Stimulated activated naive CD8-positive, alpha-beta T cell treated with anti-CD3 and anti-CD28 coated beads, Interleukin-15, amount 100 ng/mL, for 72 hours (primary cell): ENCODE measurements at places on chromosomes 7 and 10.

DNA sequence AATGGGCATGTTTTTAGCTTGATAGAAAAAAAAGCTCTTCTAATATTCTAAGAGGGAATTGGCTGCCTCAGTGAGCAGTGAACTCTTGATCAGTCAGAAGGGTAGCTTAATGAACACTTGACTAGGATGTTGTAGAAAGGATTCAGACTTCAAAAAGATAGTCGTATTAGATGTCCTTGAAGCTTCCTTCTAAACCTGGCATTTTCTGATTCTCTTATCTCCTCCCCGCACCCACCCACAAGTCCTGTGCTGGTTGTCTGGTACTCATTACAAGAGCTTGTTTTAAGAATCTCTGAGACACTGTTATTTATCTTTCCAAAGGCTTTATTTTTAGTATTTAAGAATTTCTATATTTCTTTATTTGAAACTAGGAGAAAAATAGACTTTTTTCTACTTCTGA, 7.4 kb upstream of the SMIM30 start:
- DNase-seq: no peak

DNA sequence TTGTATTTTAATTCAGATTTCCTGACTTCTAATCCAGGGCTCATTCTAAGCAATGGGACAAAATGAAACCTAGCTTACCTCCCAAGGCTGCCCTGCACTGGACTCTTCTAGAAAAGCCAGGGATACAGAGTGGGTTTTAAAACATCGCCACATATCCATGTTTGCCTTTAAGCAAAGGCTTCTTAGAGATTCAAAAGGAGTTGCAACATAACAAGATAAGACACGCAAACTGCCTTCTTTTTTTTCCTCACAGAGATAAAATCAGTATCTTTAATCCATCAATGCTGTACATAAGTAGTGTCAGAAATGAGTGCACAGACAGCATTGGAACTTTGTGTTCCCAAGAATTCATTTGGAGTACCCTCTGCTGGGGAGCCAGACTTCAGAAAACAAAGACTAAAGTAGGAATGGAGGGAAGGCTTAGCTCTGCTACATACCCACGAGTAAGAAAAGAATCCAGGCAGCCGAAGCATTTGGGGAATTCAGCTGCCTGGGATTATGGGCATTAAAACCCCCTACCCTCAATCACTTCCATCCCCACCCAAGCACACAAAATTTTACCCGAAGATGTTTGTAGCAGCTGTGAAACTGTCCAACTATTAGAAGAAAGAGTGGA, 427.8 kb downstream of the ARL4A start:
- no peak for DNase-seq

GRCh38 chr10:21135023-21135931, 238.2 kb upstream of the NEBL start:
- no peak for DNase-seq

- no peak for DNase-seq
These were observed 82.6 kb downstream of the GNAI1 start for GRCh38 chr7:80216996-80217842.

DNA sequence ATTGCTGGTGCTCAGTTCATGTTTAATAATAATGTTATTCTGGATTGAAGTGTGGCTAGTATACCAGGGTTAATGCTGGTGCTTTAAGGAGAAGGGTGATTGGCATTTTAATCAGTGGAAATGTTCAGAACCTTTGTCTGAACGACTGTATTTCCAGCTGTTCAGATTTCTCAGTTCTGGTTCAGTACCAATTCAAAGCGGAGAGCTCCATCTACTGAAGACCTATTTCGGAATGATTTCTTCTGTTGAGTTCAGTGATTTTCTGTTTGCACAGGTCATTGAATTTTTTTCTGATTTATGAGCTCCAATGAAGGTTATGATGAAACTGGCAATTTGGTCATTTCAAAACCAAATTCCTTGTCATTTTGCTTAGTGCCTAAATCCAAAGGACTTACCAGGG, 160.1 kb downstream of the EXOC4 start:
- DNase-seq: no peak

- DNase-seq: peak; percentile 75
These were observed 6.5 kb downstream of the AGFG2 start for GRCh38 chr7:100545360-100546128.
